Endothelial cell of umbilical vein (primary cell): ENCODE measurements at places on chromosomes 5 and 9. TPM values are rescaled to one million over a fixed set of nuclear protein-coding genes. Genes with fewer than 3 reads are reported as not detected.

The GLT6D1 gene
- not detected in 2 replicates for total RNA-seq

DNA sequence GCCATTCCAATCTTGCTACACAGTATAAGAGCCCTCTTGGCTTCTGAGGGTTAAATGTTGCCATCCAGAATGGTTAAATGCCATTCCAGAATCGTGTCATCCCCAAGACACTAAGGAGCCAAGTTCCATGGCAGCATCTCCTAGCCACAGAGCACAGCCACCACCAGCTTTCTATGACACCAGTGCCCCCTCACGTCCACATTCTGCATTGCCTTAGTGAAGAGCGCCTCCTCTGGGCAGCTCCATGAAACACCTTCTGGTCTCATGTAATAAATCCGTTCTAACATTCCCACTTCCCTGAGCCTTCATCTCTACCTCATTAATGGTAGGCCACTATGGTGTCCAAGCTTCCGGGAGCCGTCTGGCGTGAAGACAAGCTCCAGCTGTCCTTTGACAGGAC is 12.4 kb downstream of the CBY3 start:
- no peaks in the 10 kb centered on the region for H3K27me3 ChIP-seq
- no peaks in the 10 kb centered on the region for H3K4me1 ChIP-seq
- no peaks in the 10 kb centered on the region for H3K36me3 ChIP-seq
- no peak overlapping the region for H3K27ac ChIP-seq
- H3K4me3 ChIP-seq = no peak overlapping the region

DNA sequence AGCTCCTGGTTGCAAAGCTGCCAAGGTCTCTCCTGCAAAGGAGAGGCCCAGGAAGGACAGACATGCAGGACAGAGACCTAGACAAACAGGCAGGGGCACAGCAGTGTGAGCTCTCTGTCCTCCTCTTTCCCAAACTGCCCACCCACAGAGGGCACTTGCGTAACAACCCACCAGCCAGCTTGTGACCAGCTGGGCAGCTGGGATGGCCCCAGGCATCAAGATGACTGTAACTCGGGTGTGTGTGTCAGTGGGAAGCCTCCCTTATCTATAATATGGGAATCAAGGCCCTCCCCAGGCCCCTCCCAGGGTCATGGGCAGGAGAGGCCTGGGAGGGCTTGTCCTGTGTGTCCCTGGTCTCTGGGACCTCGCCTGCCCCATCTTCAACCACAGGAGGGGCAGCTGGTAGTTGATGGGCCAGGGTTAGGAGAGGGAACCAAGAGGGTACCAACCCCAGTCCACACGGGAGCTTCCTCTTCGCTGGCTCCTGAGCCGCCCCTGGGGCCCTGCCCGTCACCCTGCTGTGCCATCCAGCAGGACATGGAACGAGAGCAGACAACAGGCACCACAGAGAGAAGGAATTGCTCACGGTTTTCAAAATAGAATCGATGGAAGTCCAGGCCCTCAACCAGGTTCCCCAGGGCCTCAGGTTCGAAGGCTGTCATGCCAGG is 37.9 kb downstream of the SLC6A7 start:
- no peak overlapping the region for H3K27ac ChIP-seq
- H3K4me3 ChIP-seq = no peak overlapping the region

DNA sequence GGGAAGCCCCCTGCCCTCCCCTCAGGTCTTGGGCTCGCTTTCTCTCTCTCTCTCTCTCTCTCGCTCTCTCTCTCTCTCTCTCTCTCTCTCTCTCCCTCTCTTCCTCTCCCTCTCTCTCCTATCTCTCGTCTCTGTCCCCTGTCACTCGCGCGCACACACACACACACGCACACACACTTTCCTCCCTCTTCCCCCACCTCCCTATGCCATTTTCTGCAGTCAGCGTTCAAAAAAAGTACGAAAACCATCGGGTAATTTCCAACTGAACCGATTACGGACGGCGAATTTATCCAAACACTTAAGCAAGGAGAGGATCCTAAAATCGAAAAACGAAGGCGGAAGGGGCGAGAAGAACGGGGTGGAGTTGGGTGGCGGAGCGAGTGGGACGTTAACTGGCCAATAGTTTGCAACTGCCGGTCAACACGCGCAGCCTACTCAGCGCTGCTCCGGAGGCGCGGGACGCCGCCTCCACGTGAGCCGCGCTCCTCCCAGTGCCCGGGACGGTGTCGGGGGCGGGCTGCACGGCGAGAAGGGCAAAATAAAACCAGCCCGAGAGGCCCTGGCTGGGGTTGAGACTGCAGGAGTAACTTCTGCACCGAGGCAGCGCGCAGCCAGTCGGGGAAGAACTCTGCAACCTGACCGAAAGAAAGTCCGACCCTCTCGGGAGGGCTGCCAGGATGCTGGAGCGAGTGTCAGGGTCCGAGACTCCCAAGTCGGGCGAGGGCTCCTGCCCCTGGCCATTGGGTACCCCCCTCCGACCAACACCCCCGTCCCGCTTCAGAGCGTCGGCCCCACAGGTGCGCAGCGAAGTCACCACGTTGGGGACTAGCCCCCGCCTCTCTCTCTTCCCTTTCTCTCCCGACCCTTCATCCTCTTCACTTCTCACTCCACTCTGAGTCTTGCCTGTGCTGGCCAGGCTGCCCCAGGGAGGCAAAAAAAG is 24.9 kb upstream of the ELAVL2 start:
- no peak overlapping the region for H3K27ac ChIP-seq
- H3K4me1 ChIP-seq = no peaks in the 10 kb centered on the region
- no peak overlapping the region for H3K4me3 ChIP-seq
- peaks cover 18% of the 10 kb centered on the region for H3K27me3 ChIP-seq
- H3K36me3 ChIP-seq = no peaks in the 10 kb centered on the region

GRCh38 chr9:124499216-124499615 is 8.0 kb downstream of the NR5A1 start:
- no peaks in the 10 kb centered on the region for H3K4me1 ChIP-seq
- DNase-seq = no peak
- H3K4me3 ChIP-seq = no peak overlapping the region
- peaks cover 27% of the 10 kb centered on the region for H3K27me3 ChIP-seq
